ENCODE measurements at places on chromosomes 2 and 18.

- DNase-seq, result no peak
These were observed 326.1 kb downstream of the ARHGAP15 start for GRCh38 chr2:143455317-143455716.

GRCh38 chr18:74905247-74905646 is 303.7 kb downstream of the PTGR3 start:
- DNase-seq, result peak; percentile 62

- DNase-seq, result no peak
These were observed 14.5 kb downstream of the SH3RF3 start for GRCh38 chr2:109143214-109144187.

- peak; percentile 96 for DNase-seq
These were observed at the start of gene ZC3H8 for GRCh38 chr2:112254466-112255240. TSS of gene ZC3H8 (minus strand) at chr2:112255042. CDS start at chr2:112254981, 61 bp downstream.

GRCh38 chr2:205022841-205023240 is 477.6 kb downstream of the PARD3B start:
- no peak for DNase-seq

GRCh38 chr2:148918554-148918953 is 43.5 kb downstream of the KIF5C start:
- DNase-seq, result no peak

GRCh38 chr2:10926191-10926820 is 14.6 kb downstream of the KCNF1 start:
- no peak for DNase-seq

DNA sequence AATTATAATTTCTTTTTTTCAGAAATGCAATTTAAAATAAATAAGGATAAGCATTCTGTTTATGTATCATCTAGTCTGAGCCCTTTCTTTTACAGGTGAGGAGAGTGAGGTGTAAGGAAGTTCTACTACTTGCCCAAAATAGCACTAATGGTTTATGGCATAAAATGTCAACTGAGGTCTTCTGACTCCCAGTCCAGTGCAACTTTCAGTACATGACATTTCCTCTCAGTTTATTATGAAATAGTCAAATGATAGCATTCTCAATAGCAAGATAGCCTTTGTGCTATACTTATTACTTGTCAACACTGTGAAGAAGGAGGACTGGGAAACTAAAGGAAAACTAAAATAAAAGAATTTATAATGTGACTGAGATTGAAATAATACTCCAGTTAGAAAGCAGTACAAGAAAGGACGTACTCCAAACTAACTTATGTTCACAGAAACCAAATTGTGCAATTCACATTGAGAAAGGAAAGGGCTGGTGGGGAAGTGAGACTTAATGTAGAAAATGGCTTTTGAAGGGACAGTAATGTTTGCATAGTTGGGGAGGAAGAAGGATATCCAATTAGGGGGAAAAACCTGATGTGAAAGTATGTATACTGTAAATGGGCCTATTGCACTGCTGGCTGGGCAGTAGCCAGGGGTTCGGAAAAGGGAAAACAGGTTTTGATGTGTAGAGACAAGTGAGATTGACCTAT is 166.7 kb upstream of the ZEB2 start:
- no peak for DNase-seq

GRCh38 chr2:53952519-53952918 is 18.3 kb downstream of the PSME4 start:
- no peak for DNase-seq

DNA sequence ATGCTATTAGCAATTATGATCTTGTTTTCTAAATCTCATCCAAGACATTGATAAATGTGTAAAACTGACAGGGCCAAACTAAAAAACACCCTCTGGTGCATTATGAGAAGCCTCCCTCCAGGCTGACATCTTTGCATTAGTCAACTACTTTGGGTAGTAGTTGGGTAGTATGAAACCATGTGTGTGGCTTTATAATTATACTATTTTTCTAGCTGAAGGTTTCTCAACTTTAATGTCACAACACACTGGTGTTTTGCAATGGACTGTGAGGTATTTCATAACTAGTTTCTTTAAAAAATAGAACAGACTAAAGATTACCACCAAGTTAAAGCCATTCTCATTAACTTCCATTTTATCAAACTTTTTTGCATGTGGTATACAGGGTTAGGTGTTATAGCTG is 73.1 kb upstream of the RBMS1 start:
- no peak for DNase-seq

DNA sequence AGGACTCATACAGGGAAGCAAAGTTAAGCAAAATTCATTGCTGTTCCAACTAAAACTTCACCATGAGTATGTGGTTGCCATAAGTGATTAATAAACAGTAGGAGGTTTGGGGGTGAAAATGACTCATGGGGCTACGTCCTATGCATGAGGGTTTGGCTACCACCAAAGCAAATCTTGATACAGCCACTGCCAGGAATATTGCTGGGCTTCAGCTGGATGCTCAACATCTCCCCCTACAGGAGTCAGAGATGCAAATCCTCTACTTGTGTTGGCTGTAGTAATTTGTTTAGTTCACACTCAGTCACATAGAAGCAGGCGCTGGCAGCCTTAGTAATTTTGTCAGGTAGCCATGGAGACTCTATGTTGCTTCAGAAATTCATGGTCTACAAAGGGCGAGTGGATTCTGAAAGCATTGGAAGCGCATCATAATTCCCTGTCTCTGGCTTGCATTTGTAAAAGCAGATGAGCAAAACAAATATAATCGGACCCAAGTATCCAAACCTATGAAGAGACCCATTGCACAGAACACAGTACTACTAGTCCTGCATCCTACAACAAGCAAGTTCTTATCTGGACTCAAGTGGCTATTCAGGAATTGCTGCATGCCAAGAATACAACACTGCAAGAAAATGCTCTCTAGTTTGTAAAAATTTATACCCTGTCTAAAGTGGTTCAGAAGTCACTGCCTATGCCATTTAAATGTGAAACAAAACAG is 76.0 kb downstream of the CD28 start:
- DNase-seq, result no peak

DNA sequence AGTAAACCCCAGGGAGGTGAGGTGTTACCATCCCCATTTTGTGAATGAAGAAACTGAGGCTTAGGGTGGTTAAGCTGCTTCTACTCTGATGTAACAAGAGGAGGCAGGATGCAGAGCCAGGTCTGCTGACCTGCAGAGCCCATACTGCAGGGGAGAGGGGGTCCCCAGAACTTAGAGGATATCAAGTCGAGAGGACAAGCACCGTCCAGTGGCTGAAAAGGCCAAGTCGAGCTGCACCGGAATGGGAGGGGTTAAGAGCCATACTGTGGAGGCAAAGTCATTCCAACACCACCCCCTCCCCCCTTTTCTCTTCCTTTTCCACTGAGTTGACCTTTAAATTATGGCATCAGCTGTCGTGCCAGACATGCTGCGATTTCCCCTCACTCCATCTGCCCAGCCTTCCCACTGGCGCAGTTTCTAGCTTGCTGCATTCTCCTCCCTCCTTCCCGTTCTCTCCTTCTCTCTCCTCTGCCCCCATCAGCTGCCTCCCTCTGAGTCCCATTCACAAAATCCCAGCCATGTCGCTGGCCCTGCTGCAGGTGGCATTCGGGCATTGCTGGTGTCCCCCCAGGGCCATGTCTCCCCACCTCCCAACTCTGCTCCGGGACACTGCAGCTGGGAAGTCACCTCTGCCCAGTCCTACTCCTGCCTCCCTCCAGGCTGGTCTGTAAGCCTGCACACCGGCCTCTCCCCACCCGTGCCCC is 346.9 kb downstream of the DYSF start:
- DNase-seq, result no peak

GRCh38 chr2:124112966-124113365 is 87.9 kb downstream of the CNTNAP5 start:
- DNase-seq, result no peak

DNA sequence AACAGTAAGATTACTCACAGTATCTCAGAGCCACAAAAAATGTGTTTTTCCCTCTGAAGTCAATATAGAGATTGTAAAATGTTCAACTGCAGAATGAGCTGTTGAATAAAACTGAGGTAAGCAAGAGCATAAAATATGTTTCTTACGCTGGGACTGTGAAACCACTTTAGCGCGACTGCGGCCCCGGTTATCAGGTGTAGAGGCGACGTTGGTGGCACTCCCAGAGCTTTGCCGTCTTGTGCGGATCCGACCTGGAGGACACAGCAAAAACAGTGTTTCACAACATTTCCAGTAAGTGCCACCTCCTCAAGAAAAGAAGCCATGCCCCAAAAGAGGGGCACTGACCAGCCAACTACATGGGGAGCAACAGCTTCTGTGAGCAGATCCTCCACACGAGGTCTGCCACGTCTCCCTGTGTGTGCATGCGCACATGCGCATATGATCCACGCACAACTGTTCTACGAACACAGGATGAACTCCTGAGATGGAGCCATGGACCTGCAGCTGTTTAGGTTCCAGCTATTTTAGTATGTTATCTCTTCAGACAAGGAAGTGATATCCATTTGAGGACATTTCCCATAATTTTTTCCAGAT is 100.7 kb upstream of the RNU4ATAC start:
- DNase-seq, result no peak

- no peak for DNase-seq
These were observed 48.5 kb upstream of the CAB39 start for GRCh38 chr2:230664128-230664527.

GRCh38 chr2:107585851-107586250 is 240.8 kb upstream of the RGPD4 start:
- DNase-seq, result no peak

DNA sequence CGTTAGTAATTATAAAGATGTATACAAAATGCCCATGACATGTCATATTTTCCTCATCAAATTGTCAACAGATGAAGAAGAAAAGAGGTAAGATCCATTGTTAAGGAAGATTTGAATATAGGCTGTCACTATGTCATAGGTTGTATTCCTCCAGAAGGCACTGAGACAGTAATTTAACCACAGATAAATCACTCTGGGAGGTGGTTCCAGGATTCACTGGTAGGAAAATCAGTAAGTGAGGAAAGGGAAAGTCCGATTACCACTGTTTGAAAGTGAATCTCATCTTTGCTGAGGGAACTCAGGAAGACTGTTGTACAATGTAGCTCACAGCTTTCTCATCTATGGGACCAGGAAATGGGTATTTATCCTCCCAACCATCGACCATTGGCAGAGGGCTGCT is 152.8 kb upstream of the TMEFF2 start:
- no peak for DNase-seq

GRCh38 chr2:32228181-32228580 is 36.5 kb downstream of the NLRC4 start:
- no peak for DNase-seq

DNA sequence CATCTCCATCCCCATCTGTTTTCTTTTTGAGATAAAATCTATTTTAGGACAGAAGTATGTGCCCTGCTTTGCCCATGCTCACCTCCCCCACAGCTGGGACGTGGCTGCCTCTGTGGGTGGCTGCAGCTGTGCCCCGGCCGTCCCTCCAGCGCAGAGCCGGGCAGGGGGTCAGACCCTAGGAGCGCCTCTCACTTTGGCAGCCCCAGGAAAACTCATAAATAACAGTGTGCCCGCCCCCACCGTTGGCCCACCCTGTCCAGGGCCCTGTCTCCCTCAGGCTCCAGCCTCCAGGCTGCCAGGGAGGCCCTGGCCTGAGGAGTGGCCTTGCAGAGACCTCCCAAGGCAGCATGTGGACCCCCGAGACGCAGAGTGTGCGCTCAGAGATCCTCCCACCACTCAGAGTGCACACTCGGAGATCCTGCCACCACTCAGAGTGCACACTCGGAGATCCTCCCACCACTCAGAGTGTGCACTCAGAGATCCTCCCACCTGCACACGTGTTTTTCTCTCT is 178.1 kb downstream of the TWIST2 start:
- DNase-seq, result no peak

DNA sequence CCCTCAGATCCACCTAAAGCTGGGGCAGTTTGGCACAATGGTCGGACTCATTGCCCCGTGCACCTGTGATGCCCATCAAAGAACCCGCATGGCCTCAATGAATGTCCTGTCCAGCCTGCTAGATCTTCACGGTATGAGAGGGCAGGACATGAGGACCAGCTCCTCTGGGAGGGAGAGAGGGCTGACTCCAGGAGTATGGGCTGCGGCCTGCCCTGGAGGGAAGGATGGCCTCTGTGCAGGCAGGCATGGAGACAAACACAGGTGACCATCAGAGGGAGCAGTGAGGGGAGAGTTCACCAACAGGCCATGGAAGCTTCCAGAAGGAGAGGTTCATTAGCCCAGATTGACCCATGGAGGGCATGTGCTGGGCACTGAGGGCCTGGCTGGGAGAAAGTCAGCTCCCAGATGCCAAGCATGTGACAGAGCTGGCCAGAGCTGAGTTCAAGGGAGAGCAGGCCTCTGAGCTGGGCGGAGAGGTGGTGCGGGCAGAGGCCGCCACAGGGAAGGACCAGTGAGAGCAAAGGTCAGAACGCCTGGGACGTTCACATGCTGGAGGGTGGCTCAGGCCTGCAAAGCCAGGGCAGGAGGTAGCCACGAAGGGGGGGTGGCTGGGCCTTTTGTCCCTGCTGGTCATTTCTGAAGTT is 36.2 kb downstream of the HJURP start:
- no peak for DNase-seq

- no peak for DNase-seq
These were observed 62.1 kb downstream of the SMAD4 start for GRCh38 chr18:51092117-51092516.

DNA sequence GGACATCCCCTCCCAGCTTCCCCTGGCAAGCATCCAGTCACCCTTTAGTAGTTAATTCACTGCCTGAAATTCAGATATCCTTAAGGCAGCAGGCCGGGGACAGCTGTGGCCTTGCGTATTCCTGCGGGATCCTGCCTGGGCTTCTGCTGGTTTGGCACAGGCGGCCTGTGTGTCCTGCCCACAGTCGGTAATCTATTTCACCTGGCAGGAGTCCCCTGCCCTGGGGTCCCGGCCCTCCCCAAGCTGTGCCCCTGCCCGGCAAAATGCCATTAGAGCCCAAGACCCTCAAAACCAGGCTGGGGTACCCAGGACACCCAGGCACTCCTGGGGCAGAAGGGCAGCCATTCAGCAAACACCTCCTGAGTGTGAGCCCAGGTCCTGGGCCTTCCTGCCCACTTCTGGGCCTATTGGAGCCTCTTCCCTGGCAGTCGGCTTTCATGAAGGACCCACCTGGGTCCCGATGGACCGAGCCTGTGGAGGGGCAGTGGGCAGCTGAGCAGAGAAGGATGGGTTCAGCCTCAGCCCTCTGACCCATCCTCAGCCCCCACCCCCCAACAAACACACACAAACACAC is 11.6 kb downstream of the CROCC2 start:
- DNase-seq, result peak; percentile 10

GRCh38 chr2:23410596-23410995 is 25.6 kb downstream of the KLHL29 start:
- no peak for DNase-seq

DNA sequence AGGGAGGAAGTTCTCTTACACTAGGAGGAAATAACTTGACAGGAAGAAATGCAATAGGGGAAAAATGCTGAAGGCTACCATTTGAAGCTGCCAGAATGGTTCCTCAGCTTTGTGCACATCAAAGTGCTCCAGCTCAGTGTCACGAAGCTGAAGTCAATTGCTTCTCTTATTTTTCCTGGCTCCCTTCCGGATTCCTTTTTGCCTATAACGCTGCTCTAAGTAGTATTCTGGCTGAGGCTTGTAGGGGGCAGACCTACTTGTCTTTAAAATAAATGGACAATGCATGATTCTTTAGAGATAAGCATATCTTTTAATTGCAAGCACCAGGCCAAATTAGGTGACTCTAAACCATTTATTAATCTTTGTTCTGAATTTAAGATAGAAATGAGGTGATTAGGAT is 60.3 kb upstream of the SCN1A start:
- DNase-seq, result no peak

- DNase-seq, result no peak
These were observed 177.7 kb downstream of the DIS3L2 start for GRCh38 chr2:232139171-232139594.

Measured in left colon (tissue), 2 donors.